Pancreas (tissue), 10 donors: ENCODE measurements at places on chromosomes 6 and 20. TPM values are rescaled to one million over a fixed set of nuclear protein-coding genes. Genes with fewer than 3 reads are reported as not detected.
A peak's percentile ranks its signal among the peaks of the same experiment; 100 is the strongest.

GRCh38 chr20:3721912-3722311, 9.5 kb upstream of the SIGLEC1 start:
- DNase-seq: no peak

DNA sequence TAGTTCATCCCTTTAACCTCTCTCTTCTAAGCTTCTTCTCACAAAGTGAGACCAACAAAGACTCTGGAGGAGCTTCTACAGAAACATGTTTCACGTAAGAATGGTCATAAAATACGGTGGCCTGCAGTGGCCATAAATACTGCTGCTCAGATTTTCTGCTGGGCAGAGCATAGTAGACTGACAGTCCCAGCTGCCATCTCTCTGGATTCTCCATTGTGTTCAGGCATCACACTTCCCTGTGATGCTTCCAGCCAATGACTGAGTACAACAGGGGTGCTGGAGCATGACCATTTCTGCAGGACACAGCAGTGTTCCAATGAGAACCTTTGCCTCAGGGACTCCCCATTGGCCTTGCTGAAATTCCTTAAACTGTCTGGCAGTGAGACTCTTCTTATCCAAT, 392.6 kb downstream of the MMUT start:
- no peak for DNase-seq

FAM50B gene
- 4.1 TPM for polyA plus RNA-seq

WASF1 gene
- 3.8 TPM for polyA plus RNA-seq

GRCh38 chr6:131773284-131773950, 34.4 kb upstream of the ENPP1 start:
- no peak for DNase-seq

- DNase-seq: no peak
Observed at GRCh38 chr20:38198238-38198861, 33.3 kb upstream of the TGM2 start.

PARD6B gene
- polyA plus RNA-seq: 4.2 TPM

SLPI gene
- 27.3 TPM for polyA plus RNA-seq

DNA sequence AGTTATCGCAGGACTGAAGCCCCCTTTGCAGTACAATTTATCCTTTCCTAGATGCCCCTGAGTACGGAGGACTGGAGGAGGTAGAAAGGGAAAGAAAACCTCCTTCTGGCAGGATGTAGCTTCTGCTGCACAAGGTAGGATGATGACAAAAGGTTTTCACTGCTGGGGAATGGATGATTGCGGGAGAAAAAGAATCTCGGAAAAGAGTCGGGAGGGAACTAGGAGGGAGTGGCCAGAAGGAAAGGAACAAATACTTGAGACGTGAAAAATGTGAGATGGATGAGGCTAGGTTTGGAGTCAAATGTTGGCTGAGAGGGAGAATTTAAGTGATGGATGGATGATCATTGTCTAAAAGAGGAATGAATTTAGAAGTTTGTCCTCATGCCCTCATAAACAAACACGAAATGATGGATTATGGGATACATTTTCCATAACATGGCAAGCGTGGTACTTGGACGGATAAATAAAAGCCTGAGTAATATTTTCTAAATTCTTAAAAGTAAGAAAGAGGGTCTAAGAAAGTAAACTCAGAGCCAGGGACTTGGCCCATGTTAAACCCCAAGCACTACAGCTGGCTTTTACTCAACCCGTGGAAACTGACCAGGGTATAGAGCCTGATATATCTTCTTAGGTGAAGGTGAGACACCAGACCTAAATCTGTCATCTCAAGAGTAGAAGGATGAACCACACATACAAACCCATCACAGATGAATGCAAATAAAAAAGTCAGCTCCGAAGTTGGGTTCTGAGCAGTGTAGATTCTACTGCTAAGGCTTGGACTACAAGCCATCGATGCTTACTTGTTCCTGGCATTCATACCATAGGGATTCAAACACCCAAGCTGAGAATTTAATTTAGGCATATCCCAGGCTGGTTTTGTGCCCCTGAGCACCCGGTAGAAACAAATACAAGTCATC, 72.4 kb downstream of the HFE start:
- no peak for DNase-seq

- DNase-seq: no peak
Observed at GRCh38 chr20:57301026-57301425, 28.6 kb upstream of the SPO11 start.

DNA sequence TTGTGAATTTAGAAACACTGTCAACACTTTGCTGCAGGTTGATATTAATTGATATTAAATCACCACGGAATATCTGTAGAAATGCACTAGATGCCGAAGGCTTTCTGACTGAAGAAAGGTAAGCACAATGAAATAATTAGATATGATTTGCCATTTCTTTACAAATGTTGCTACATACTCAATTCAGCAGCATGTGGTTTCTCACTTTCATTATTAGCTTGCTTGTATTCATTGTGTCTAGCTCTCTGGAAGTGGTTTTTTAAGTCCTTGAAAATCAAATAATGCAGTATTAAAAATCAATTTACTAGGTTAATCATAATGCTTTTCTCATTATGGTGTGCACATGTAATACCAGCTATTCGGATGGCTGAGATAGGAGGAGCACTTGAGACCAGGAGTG, 231.3 kb upstream of the MARCKS start:
- DNase-seq: no peak

HAO1 gene
- polyA plus RNA-seq: not detected

DNA sequence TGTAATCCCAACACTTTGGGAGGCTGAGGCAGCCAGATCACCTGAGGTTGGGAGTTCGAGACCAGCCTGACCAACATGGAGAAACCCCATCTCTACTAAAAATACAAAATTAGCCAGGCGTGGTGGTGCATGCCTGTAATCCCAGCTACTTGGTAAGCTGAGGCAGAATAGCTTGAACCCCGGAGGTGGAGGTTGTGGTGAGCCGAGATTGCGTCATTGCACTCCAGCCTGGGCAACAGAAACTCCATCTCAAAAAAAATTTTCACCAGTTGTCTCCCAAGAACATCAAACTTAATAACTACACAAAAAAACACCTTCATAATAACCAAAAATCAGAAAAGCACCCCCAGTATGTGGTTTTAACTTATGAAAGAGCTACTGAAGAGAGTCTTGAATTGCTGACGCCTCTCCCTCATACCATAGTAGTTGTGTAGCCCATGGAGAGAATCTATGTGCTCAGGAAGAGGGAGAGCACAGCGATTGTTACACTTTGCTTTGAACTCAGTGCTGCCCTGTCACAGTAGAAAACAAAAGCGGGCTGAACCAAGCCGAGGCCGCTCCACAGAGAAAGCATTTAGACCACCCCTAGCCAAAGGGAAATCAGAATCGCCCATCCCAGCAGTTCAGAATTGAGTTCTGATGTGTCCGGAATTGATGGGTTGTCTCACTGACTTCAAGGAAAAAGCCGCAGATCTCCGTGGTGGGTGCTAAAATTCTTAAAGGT, 42.0 kb upstream of the GMPR start:
- DNase-seq: no peak

GRCh38 chr6:20252311-20252710, 40.0 kb upstream of the MBOAT1 start:
- no peak for DNase-seq

GRCh38 chr20:8089668-8090067, 42.4 kb upstream of the PLCB1 start:
- no peak for DNase-seq

HLA-F gene
- polyA plus RNA-seq: 30.1 TPM

DNA sequence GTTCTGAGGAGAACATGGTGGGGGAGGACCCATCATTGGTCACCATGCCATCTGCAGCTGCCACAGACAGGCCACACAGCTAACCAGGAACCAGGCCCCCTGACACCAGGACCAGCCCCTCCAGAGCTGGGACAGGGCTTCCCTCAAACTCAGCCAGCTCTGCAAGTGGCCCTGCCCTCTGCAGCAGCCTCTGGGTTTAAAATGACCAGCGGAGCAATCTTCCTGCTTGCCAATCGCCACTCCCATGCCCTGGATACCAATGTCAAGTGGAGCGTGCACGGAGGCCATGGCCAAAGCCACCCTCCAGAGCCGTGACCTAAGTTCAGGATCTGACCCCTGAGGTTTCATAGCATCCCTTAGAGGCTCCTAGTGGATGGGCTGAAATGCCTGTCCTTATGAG, 199.4 kb downstream of the SYNDIG1 start:
- DNase-seq: no peak

ZNF334 gene
- 11.6 TPM for polyA plus RNA-seq

DNA sequence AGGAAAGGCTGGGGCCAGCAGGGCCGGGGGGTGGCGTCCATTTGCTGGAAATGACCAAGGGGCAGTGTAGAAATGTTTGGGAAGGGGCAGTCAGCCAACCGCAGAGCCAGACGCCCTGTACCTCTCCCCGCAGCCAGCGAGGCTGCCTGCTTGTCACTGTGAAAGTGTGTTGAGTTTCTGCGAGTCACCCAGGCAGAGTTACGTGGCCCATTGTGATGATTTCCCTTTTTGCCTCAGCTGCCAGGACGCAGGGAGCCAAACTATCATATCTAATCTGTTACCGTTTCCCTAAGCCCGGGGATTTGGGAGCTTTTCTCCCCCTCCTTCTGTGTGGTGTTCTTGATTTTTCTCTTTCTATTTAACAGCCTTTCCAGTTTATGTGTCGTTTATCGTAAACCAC, 67.9 kb upstream of the STX16 start:
- DNase-seq: no peak

DNA sequence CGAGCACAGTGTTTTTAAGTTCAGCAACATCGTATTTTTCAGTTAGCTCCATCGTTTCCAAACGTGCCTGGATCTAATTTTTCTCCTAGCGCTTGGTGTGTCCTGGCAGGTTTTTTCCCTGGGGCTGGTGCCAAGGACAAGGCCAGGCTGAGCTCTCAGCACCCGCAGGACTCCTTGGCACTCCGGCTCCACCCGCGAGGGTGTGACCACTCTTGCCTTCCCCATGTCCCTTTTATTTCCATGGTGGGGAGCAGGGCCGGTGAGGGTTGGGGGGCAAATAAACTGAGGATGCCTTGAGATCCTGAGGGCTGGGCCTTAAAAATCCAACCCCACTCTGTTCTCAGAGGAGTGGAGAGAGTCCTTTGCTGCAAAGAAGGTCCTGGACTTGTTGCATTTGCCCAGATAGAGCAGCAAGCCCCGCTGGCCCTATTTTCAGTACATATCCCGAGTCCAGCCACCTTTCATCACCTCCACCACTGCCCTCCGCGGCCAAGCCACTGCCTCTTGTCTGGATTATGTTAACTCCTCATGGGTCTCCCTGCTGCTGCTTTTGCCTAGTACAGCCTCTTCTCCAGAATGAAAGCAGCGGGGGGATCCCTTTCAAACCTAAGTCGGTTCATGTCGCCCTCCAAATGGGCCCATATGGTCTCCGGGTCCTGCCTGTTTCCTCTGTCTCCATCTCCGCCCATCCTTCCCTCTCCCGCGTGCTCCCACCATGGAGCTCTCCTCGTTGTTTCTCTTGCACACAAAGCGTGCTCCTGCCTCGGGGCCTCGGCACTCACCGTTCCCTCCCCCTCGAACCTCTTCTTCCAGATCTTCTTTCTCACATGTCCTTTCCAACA, 4.5 kb upstream of the RAB44 start:
- peak; percentile 69 for DNase-seq

RCAN2 gene
- 19.0 TPM for polyA plus RNA-seq

DNA sequence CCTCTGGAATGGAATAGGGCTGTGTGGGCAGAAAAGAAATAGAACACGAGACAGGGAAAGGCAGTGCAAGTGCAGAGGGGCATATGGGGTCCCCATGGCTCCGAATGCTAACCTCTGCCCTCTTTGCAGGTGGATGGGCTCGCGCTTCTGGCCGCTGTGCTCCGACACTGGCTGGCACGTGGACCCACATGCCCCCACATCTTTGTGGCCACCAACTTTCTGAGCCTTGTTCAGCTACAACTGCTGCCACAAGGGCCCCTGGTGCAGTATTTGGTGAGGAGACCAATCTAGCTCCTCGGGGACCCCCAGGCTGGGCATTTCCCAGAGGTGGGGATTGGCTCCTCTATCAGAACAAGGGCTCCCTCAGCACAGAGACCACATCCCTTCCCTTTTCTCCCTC, 1.1 kb upstream of the SAPCD1 start:
- DNase-seq: no peak

DNA sequence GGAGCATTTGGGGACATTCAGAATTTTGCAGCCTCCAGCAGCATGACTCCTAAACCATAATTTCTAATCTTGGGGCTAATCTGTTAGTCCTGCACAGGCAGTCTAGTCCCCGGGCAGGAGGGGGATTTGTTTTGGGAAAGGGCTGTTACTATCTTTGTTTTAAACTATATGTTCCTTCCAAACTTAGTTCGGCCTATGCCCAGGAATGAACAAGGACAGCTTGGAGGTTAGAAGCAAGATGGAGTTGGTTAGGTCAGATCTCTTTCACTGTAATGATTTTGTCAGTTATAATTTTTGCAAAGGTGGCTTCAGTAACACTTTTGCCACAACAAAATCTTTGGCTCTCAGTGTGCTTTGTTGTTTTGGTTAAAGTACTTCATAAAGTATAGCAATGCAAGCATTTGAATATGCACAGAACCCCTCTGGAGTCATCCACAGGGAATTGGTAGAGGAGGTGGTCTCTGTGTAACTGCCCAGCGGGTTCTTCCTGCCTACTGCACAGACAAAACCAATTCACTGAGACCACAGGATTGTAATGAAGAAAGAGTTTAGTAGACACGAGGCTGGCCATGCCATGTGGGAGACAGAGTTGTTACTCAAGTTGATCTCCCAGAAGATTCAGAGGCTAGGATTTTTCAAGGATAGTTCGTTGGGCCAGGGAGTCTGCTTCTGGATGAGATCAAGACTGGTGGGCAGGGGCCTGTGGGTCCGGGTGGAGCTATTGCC, 224.1 kb upstream of the MYLIP start:
- DNase-seq: no peak

DNA sequence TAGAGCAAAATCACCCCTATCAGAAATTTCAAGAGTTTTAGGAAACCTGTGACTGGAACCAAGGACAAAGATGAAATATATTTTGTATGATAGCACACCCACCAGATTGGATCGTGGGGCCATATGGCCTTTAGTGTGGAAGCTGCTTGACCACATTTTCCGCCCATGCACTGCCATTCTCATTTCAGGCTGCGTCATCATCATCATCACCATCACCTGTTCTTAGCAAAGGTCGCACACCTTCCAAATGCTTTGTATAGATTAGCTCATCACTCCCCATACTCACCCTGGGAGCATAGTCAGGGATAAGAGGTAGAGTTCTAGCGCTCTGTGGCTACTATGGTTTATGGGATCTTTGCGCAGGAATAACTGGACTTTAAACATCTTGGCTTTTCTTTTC, 185.7 kb downstream of the MTHFD1L start:
- DNase-seq: no peak

GRCh38 chr6:163579880-163580295, 165.4 kb downstream of the QKI start:
- no peak for DNase-seq

GRCh38 chr6:81633391-81633790, 119.1 kb downstream of the TENT5A start:
- no peak for DNase-seq

BNIP5 gene
- 1.1 TPM for polyA plus RNA-seq

DNA sequence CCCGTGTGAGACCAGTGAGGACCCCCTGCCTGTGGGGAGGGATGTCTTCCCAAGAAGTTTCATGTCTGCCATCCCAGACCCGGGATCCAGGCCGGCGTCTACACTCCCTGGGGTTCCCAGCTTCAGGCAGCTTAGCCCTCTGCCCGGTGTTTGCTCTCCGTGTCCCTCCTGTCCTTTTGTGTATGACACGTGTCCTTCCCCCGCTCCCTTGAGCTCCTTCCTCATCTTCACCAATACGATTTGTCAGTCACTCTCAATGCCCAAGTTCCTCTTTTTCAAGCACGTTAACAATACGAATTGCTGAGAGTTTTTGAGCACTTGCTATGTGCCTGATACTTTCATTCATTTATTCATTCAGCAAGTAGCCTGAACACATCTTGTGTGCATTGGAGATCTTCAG, 115.6 kb upstream of the PTPN1 start:
- DNase-seq: no peak
